Stimulated activated CD8-positive, alpha-beta memory T cell treated with anti-CD3 and anti-CD28 coated beads, Interleukin-4, amount 100 ng/mL, for 48 hours (primary cell): ENCODE measurements at places on chromosomes 7 and 10.

DNA sequence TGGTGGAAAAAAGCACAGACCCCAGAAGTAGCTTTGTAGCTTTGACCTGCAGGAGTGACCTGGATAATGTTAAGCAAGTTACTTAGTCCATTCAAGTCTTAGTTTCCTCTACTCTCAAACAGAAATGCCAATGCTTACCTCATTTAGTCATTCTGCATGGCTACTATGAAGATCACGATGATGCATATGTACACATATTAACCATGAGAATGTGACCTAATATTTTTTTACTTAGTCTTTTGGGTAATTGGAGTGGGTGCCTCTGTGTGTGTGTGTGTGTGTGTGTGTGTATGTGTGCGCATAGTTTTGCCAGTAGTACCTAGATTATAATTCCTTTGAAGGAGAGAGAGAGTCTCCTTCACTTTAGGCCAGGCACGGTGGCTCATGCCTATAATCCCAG, 95.8 kb downstream of the NRP1 start:
- no peak for DNase-seq

GRCh38 chr7:112753298-112753697, 36.9 kb downstream of the TMEM168 start:
- no peak for DNase-seq

- no peak for DNase-seq
Observed at GRCh38 chr7:131921016-131921415, 364.6 kb upstream of the PODXL start.

DNA sequence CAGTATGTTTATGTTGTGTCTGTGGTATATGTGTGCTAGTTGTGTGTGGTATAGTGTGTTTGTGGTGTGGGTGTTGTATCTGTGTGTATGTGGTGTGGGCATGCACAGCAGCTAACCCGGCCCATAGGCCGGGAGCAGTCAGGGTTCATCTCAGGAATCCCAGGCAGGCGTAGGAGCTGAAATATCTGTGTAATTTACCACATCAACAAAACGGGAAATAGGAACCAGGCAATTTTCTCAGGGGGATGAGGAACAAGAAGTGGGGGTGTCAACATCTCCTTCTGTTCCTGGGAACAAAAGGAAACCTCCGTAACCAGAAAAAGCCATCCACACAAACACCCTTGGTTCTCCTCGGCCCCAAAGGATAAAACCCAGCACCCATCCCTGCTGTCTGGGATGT, 24.5 kb upstream of the ZNF488 start:
- no peak for DNase-seq

DNA sequence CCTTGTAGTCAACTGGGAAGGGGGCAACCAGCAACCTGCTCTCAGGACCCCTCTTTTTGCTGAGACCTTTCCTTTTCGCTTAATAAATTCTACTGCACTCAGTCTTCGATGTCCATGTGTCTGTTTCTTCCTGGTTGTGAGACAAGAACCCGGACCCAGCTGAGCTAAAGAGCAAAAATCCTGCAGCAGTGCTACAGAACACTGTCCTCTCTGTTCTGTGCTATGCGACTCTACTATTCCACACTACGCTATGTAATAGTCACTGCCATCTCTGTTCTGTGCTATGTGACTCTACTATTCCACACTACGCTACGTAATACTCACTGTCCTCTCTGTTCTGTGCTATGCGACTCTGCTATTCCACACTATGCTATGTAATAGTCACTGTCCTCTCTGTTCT, 34.3 kb downstream of the DIP2C start:
- DNase-seq, result no peak

GRCh38 chr7:151727579-151728285, 149.2 kb downstream of the PRKAG2 start:
- peak; percentile 72 for DNase-seq

- no peak for DNase-seq
Observed at GRCh38 chr10:124672181-124672638, 72.0 kb downstream of the FAM53B start.

- no peak for DNase-seq
Observed at GRCh38 chr10:73780301-73780700, 1.5 kb upstream of the CHCHD1 start.

DNA sequence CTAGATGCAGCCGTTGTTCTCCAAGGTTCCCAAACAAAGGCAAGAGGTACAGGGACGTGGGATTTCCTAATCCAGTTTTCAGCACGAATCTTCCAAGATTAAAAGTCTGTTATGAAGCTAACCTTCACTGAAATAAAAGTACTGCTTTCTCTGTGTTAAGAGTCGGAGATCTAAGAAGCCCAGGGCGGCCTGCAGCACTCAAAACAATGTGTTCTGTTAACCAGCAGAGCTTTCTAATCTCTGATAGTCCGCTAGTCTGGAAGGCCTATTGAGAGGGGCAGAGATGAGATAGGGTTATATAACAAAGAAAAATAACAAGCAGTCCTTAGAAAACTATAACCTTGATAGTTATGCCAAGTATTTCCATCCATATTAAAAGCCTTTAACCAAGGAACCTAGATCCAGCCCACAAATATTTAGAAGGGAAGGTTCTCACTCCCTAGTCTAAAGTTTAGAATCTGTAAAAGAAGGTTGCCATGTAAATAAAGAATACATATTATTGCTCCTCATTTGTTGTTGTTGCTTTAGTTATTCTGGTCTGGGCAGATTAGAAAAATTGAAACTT, 106.3 kb upstream of the SVIL start:
- no peak for DNase-seq

DNA sequence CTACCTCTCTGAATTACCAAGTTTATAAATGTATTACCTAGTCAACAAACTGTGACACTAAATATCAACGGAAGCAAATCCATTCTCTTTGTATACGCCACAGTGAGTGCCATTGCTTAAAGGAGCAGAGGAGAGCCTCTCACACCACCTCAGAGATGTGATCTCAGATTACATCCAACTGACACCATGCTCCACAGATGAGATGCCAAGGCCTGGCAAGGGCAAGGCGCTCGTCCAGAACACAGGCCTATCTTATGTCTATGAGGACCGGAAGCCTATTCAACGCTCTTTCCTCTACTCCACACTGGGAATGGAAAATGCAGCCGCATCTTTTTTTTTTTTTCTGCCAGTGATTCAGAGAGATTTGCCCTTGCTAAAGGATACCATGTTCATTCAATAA, 11.4 kb downstream of the PDIA4 start:
- DNase-seq, result no peak

DNA sequence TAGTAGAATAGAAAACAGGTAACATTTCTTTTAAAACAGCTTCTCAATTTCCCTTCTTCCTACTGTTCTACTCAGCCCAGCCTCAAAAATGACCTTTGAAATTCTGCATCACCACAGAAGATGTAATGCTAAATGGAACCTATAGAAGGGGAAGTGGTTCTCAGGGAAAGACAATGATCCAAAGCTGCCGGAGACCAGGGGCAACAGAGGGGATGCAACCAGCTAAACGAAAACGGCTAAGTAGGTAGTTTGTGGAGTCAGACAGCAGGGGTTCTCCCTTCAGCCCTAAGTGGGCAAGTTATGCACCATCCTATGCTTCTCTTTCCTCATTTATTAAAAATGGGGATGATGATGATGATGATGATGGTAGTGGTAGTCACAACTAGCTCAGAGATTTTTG, 214.3 kb downstream of the ELMO1 start:
- no peak for DNase-seq

- no peak for DNase-seq
Observed at GRCh38 chr10:43327986-43328385, 43.5 kb upstream of the FXYD4 start.

DNA sequence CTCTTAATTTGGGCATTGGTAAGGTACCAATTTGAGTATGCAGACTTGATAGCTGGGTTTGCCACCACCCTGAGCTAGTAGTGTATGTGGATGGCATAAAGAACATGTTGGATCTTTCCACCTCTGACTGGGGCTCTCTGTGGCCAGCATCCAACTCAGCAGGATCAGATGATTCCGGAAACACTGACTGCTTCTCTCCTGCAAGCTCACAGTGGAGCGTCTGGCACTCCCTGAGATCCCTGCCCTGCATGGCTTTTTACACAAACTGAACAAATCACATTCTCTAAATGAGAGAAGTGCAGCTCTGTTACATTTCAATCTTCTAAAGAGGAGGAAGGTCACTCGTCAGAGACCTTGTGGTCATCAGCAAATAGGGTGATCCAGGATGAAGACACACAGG, 1057.5 kb downstream of the NRG3 start:
- no peak for DNase-seq

GRCh38 chr7:76316984-76317781, 14.7 kb downstream of the HSPB1 start:
- no peak for DNase-seq

- DNase-seq, result no peak
Observed at GRCh38 chr10:112855134-112855533, 94.9 kb upstream of the TCF7L2 start.

DNA sequence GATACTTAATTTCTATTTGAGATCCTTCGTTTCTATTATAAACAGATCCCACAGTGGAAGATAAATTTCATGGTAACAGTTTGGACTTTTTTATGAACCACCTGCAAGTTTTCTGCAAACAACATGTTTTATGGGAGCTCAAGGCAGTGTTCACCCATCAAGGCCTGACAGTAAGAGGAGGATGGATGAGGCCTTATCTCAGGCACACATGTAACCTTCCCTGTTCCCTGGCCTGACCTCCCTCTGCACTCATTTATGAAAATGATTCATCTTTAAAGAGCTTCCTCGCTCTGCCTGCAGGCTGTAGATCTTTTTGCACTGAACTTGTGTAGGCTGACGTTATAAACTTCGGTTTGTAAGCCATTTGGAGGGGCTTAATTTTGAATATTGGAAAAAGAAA, 500.1 kb downstream of the GATA3 start:
- no peak for DNase-seq

DNA sequence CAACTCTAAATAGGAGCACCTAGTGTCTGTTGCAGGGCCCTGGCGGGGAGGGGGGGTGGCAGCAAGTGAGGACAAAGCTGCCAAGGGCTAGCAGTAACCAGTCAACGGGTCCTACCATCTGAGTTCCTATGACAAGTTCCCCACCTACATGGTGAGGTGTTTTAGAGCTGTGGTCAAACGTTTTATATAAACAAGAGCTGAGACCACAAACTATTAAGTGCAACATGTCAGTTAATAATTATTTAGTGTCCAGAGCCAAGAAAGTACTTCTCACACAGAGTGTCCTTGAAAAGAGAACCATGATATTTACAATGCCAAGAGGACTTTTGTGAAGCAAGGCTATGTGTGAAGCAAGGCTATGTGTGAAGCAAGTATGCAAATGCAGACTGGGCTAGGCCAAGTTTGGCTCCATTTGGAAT, 434.7 kb downstream of the TNS3 start:
- no peak for DNase-seq

- no peak for DNase-seq
Observed at GRCh38 chr7:47361236-47361635, 220.7 kb downstream of the TNS3 start.

DNA sequence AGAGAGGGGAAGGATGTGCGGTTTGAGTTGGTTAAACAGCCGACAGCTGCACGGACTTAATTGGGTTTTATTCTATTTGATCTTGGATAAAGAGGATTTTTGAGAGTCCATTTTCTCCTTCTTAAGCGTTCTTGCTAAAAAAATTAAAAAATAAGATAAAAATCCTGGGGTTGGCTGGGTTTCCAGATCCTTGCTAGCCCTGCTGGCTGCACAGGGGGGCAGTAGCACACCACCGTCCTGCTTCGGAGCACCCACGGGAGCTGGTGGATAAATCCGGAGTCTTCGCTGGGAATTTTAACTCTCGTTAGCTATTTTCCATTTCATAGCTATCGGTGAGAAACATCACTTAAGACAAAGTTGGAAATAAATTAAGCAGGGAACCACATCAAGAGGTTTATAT, 792.0 kb downstream of the TYW1 start:
- DNase-seq, result no peak

DNA sequence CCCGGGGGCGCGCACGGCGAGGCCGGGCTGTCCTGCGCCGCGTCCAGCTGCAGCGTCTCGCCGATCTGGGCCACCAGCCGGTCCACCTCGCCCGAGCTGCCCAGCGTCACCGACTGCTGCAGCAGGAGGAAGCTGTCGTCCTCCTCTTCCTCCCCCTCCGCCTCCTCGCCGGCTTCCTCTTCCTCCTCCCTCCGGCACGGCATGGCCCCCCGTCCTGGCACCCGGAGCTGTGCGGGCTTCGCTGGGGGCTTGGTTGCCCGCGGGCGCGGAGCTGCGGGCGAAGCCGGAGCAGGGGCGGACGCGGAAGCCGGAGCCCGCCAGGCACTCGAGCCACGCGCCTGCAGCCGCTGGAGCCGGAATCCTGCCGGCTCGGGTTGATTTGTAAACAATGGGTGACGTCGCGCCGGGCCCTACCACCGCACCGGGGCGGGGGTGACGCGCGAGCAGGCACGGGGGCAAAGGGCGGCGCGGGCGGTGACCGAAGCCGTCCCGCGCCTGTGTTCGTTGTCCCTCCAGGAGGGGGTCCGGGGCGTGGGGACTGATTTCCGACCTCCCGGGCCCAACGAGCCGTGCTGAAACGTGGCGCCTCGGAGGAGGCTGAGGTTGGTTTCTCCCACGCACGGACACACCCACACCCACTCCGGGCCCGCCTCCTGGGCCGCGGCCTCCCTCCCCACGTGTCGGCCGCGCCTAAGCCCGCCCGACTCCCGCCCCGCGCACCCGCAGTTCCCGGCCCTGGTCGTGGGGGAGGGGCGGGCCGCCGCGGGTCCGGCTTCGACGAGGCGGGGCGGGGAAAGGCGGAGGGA, at the start of gene FRAT2:
TSS of gene FRAT2 (minus strand) at position 360 of the 806 bp plus-strand sequence. CDS start at position 203, 157 bp downstream.
- peak; percentile 88 for DNase-seq

DNA sequence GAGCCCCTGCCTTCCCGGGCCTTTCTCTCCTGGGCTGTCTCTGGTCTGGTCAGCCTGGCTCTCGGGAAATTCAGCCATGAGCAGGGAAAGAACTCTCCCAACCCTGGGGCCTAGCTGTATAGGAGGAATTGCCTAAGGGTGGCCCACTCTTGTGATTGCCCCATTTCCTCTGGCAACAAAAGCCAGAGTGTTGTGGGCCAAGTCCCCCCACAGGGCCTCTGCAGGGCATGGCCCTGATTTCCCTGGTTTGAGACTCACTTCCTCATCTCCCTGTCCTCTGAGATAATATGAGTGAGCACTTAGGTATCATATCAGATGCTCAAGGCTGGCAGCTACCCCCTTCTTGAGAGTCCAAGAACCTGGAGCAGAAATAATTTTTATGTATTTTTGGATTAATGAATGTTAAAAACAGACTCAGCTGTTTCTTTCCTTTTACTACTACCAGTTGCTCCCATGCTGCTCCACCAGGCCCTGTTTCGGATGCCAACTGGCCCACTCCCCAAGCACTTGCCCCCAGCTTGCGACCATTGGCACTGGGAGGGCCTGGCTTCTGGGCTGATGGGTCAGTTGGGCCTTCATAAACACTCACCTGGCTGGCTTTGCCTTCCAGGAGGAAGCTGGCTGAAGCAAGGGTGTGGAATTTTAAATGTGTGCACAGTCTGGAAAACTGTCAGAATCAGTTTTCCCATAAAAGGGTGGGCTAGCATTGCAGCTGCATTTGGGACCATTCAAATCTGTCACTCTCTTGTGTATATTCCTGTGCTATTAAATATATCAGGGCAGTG, 11.4 kb downstream of the IRF5 start:
- DNase-seq, result no peak

DNA sequence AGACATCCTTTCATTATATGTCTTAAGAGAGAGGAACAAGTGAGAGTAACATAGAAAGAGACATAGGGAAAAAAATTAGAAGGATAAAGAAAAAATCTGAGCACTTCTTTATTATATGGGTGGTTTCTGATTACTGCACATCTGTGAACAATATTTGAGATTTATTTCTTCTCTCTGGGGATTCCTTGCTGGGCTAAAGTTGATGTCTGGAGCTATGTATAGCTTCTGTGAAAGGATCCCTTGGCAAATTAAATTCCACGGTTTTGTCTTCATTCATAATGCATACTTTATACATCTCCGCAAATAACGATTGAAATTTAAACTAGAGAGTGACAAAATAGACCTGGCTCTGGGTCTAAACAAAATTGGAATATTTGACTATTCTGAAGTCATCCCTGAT, 232.2 kb upstream of the CTBP2 start:
- DNase-seq, result no peak
